ENCODE measurements at places on chromosomes 5 and 9.

GRCh38 chr9:127336506-127337352 is 60.2 kb upstream of the SLC2A8 start:
- no peak for DNase-seq

- no peak for DNase-seq
Observed at GRCh38 chr5:174573221-174573994, 151.0 kb upstream of the MSX2 start.

DNA sequence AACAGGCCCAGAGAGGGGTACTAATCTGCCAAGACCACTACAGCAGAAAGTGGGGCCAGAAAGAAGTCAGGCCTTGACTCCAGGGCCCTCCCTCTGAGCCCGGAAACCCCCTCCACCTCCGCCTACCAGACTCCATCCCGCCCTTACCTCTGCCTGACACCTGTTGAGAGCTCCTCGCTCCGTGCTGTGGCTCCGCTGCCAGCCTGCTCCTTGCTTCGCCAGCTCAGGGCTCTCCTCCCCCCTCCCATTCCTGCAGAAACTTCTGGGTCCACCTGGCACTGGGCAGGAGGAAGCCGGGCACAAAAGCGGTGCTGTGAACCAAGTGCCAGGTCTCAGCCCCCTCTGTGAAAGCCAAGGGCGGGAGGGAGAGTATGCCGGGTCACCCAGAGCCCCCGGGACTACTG is 6.4 kb upstream of the ST6GALNAC6 start:
- no peak for DNase-seq

DNA sequence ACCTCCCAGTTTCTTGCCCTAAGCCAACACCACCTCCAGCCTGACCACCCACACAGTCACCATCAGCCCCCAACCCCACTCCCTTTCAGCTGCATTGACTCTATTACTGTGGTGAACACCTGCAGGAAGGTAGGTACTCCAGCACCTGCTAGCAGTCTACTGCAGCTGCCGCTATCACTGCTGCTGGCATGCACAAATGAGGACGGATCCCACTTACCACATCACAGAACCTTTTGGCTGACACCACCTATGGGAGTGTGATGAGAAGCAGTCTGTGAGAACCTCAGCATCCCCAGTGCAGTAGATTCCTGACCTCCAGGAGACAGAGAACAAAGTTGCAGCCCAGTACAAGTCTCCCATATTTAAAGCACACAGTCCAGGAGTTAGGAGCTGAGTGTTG is 71.9 kb downstream of the ANXA1 start:
- DNase-seq = no peak

DNA sequence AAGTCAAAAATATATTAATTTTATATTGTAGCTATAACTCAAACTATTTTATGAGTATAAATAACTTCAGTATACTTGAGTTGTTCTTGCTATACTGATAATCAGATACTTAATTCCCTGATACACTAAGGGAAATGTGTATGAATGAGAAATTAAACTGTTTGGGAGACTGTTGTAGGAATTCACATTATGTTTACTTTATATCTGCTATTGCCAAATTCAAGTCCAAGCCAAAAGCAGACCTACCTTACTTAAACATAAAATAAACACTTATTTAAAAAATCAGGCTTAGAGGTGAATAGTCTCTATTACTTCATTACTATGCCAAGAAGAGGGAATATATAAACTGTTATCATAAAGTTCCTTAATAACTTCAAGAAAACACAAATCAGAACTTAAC is 13.2 kb downstream of the NR3C1 start:
- DNase-seq = no peak

DNA sequence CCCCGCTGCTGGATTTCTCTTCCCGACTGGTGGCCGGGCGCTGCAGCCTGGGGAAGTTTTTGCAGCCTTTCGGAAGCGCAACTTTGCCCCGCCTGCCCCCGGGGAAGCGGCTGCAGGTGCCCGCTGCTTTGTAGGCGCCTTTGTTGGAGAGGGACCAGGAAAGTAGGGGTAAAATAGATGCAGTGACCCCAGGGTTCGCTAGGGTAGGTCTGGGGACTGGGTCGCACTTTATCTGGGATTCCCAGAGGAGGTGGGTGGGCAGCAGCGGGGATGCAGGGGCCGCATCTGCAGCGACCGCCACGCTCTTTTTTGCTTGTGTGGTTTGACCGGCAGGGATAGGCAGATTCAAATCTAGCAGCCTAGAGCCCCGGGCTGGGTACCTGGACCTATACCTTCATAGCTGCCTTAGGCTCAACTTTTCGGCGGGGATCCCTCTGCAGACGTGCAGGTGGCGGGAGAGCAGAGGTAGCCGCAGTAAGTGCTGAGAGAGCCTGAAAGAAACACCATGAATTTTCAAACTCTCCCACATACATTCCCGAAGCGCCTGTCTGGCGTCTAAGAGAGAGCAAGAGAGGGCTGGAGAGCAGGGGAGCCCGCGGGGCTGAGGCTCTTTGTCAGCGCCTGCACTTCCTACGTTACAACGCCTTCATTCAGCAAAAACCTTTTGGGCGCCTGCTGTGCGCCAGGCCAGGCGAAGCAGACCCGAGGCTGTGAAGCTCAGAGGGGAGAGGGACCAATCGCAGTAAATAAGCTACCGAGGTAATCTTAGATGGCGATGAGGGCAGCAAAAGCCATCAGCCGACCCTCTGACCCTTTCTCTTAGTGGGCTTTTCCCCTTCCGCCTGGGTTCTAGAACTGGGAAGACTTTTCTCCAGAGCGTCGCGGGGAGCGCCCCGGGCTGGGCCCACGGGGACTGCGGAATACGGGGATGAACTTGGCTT is 642 bp downstream of the SV2C start:
- no peak for DNase-seq

GRCh38 chr9:133666845-133667244 is 30.7 kb downstream of the DBH start:
- no peak for DNase-seq

DNA sequence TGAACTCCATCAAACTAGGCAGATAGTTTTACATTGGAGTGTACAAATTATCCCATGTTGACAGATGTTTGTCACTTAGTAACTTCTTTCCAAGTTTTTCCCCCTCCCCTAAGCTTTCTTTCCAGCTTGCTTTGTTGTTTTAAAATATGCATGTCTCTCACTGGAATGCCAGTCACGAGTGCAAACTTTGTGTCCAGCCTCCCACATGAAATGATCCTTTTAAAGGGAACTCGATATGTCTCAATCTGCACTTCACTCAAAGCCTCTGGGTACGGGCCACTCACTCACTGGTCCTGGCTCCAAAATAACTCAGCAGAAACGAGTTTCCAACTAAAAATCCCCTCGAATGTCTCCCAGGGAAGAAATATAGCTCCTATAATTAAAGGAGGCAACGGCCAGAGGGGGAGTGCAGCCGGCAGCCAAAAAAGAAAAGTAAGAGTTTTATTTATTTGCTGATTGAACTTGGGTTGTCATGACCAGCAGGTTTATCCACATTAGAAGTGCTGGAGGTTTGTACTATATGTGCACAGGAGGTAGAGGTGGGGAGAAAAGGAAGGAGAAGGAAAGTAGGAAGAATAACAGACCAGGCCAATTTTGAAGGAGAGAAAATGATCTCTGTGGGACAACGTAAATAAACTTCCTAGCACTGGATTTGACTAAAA is 17.5 kb downstream of the NR2F1 start:
- DNase-seq = no peak

GRCh38 chr9:70811638-70812037 is 309.8 kb downstream of the TRPM3 start:
- no peak for DNase-seq

DNA sequence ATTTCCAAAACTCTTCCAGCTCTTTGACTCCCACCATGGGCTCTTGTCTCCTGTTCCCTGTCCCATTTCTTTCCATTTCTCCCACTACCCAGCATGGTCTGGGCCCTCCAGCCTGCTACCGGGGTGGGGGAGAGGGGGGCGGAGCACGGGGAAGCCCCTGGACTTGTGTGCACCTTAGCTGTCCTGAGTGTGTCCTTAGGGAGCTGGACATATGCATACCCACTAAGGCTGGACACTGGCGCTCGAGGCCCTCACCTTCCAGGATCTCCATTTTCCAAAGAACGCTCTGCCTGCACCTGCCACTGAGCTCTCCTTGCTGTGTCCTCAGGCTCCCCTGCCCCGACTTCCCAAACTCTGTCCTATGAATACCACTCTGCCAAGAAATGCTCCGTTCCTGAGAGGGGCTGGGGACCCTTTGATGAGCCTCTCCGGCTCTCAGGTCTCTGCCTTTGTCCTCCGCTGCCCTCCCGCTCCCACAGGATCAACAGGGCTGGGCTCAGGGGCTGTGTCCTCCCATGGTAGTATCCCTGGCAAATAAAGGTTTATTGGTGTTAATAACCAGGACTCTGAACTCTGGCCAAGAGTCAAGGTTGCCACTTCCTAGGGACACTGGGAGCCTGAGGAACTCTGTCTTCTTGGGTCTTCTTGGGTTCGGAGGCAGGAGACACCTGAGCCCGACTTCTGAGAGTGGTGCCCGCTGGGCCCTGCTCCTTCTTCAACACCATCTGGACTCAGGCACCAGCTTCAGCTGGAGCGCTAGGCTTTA is 831 bp upstream of the SHROOM1 start:
- DNase-seq = no peak

DNA sequence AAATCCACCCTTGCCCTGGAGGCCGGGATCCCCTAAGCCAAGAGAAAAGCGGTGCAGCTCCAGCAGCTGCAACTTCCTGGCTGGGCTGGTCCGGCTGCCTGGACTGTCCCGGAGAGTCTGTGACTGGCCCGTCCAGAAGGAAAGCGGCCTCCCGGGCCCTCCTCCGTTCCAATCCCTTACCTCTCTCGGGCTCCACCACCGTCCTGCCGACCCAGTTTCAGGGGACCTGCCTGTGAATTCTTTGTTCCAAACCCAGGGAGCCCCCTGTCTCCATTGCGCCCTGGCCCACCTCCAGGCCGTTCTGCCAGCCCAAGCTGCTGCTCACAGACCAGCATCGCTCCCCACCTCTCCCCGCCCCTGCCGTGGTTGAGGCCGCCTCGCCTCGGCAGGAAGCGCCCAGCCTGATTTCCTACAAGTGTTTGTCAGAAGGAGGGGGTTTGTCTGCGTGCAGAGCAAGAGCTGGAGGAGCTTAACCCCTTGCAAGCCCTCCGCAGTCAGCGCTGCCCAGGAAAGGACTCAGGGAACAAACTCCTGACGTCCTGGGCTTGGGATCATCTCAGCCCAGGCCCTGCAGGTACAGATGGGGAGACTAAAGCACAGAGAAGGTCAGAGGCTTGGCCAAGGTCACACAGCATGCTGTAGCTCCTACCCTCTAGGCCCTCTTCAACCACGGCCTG is at the start of gene AKNA:
TSS of gene AKNA (minus strand) at position 303 of the 677 bp plus-strand sequence. CDS start 6,649 bp downstream, outside the sequence.
- DNase-seq = peak; percentile 73

DNA sequence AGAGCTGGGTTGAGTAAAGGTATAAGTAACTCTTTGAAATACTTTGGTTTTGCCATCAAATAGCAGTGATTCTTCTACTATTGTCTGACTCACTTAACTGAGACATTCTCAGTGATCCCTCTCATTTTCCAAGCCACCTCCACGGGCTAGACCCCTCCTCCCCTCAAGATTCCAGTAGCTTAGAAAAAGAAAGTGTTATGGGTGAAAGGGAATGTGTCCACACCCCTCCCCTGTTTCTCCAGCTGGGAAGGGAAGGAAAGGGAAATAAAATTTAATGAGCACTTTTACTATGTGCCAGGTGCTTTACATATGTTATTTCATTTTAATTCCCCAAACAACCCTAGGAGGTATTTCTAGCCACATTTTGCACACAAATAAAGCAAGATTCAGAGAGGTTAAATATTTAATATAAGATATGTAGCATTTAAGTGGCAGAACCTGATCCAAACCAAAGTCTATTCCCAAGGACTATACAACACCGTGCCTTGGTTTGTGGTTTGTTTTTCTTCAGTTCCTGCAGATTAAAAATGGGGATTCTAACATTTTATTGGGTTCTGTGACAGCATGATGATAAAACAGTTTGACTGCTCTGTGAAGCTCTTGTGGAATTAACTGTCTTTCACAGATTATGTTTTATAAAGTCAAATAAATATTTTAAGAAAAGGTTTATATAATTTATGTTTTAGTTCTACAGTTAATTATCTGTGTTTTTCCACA is 135.9 kb downstream of the ZSWIM6 start:
- no peak for DNase-seq

DNA sequence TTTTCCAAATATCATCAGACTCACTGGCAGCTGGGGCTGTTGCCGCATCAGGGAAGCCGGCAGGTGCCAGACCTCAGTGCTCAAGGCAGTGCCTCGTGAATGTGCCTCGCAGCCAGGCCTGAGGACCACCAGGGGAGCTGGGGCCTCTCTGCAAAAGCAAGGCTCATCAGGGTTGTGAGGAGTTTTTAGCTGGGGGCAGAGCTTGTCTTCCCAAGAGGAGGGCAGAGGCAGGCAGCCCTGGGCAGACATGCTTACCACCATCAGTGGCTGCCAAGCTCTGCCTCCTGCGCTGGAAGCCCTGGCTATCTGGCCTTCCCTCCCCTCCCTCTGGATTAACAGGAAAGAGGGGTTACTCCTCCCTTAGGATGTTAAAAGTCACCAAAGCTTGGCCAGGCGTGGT is 8.8 kb upstream of the TBC1D9B start:
- no peak for DNase-seq

- DNase-seq = no peak
Observed at GRCh38 chr9:76810377-76810957, 46.2 kb downstream of the PCA3 start.

GRCh38 chr5:57956636-57957035 is 474.0 kb upstream of the ACTBL2 start:
- no peak for DNase-seq
